ENCODE measurements at places on chromosomes 2 and 18. TPM values are rescaled to one million over a fixed set of nuclear protein-coding genes. Genes with fewer than 3 reads are reported as not detected.

- no peak for DNase-seq
Observed at GRCh38 chr2:184551626-184552025, 46.7 kb upstream of the ZNF804A start.

DNA sequence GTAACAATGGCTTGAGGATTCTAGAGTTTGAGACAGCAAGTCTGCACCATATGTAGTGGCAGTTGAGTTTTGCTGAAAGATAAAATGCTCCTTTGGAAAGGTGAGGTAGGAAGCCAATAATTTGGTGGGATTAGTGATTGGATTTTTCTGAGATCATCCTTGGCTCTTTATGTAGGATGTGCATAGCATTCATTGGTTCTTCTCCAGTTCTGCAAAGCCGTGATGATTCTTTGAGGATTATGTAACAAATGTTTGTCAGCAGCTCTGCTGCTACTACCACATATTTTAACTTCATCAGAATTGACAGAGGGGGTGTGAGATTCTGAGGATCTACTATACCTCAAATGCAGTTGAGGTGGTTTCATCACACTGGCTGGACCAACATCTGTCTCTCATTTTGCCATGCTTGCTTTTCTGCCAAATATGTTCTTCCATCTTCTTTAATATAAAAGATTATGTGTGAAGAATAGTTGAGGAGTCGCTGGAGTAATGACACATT lies 188.9 kb upstream of the RASGRP3 start:
- no peak for DNase-seq

DNA sequence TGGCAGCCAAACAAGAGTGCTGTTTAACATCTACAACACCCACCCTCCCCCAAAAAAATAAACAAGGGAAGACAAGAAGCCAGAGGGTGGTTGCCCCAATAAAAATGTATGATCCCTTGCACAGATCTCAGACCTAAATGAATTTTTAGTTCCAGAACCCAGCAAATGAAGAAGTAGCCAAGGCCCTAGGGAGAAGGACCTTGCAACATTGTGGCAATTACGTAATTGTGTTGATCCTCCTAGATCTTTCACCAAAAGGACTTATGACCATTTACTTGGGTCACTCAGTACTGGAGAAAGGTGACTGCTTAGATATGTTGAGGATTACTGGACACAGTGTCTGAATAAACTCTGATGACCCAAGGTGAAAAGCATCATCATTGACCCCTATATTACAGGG lies 1393.8 kb downstream of the LRP1B start:
- no peak for DNase-seq

The CFAP53 gene
- polyA plus RNA-seq = 4.6 TPM

DNA sequence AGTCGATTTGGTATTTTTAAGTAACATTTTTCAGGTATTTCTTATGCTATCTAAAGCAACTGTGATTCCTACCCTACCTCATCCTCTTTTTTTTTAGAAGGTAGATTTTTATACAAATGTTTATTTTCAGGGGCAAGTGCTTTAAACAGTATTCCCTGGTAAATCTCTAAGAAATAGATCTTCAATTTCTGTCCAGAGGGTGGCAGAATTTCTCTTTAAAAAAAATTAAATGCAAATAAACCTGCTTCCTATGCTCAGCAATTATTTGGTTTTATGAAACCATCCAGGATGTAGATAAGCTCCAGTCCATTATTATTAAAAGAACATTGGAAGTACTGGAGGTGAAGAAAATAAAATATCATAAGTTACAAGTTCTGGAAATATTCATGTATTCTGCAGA lies 191.9 kb downstream of the MYO3B start:
- DNase-seq = no peak

The LYG2 gene
- polyA plus RNA-seq = 0.24 TPM
